ENCODE measurements at places on chromosomes 1 and 21. TPM values are rescaled to one million over a fixed set of nuclear protein-coding genes. Genes with fewer than 3 reads are reported as not detected.

The FAM131C gene
- polyA plus RNA-seq = 0.64 TPM

GRCh38 chr1:9294405-9294773 is 1.7 kb downstream of the SPSB1 start:
- no peak for DNase-seq

DNA sequence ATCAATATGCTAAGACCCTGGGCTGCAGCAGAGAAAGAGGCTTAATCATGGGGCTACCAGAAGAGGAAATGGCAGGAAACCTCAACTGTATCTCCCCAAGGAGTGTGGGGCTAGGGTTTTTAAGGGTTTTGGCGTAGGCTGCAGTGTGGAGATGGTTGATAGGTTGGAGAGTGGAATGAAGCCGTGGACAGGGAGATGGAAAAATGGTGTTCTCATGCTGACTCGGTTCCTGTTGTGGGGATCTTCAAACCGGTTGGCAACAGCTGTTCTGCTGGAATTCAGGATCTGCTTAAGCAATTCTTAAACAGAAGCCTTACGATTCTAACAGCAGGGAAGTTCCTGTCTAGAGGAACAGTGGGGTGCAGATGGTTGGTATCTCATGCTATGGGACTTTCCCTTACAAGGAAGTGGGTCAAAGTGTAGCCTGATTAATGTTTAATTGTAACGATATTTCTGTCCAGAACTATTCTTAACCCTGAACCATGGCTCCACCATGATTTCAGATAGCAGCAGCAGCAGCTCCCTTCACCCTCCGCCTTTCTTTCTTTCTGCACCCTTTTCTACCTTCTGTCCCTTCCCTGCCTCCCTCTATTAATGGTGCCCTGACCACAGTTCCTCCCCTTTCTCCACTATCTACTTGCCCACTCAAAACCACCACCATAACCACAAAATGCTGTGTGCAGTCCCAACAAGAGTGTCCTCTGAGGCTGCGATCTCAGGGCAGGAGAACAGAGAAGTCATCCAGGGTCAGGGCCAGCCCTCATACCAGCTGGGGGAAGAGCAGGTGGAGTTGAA is 30.8 kb downstream of the RSPH1 start:
- no peak for DNase-seq

DNA sequence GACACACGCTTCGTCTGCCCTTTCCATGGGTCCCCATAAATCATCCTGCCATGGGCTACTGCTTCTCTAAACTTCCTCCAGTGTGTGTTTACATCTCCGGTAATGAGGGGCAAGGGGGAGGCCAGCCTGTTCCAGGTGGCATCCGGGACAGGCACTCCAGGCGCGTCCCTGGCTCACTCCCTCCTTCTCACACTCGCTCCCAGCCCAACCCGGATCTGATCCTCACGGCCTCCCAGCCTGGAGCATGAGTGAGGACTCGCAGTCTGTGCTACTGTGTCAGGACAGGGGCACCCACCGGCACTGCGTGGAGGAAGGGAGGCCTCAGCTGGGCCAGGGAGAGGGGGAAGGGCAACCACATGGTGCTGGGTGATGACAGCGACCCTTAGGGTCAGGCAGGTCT is 225.4 kb downstream of the TRABD2B start:
- no peak for DNase-seq

The TTC22 gene
- 5.1 TPM for polyA plus RNA-seq

The NPR1 gene
- polyA plus RNA-seq = not detected

The C4BPA gene
- not detected for polyA plus RNA-seq

The KCNJ9 gene
- not detected for polyA plus RNA-seq

The MYCL gene
- 5.1 TPM for polyA plus RNA-seq

DNA sequence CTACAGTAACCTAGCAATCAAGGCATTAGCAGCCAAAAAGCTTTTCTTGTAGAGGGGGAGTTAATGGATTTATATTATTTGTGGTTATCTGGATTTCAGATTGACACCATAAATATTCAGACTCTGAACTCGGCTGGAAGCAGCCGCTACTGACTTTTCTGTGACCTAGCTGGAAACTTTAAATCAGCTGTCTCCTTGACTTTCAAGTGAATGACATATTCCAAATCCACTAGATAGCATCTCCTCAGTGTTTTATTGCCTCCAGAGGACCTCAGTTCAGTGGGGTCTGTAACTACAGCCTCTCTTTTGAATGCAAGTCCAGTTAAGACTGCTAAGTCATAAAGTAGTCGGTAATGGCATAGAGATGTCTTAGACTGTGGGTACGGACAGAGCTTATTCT is 448.5 kb downstream of the NUF2 start:
- DNase-seq = no peak

The SPTA1 gene
- not detected for polyA plus RNA-seq

The PLA2G5 gene
- not detected for polyA plus RNA-seq

DNA sequence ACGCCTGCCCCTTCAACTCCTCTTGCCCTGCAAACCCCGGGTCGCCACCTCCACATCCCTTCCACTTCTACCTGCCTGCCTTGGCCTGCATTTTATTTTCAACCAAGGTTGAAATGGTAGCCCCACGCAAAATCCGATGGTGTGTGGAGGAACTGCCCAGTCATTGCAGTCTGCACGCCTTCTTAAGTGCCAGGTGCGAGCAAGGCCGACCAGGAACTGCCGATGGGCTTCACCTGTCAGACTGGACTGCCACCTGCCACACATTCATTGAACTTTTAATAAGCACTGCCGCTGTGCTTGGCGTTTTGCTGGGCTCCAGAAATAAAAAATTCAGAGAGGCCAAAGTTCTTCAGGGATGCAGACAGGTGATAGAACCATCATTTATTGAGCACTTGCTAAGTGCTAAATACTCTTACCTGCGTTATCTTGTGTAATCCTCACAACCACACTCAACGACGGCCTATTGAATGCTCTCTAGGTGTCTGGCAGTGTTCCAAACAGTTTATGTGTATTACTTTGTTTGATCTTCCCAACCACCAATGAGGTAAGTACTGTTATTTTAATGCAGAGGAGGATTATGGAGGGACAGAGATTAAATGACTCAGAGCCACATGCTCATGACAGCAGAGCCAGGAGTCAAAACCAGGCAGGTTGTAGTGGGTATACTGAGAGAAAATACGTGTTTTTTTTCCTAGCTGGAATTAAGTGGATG is 36.2 kb downstream of the CACHD1 start:
- DNase-seq = no peak

The PLA2G2F gene
- polyA plus RNA-seq = 0.26 TPM

The KLF17 gene
- not detected for polyA plus RNA-seq

The TNFSF18 gene
- 0.69 TPM for polyA plus RNA-seq

The CELA2A gene
- not detected for polyA plus RNA-seq

GRCh38 chr1:115242543-115242942 is 95.5 kb downstream of the NGF start:
- no peak for DNase-seq

DNA sequence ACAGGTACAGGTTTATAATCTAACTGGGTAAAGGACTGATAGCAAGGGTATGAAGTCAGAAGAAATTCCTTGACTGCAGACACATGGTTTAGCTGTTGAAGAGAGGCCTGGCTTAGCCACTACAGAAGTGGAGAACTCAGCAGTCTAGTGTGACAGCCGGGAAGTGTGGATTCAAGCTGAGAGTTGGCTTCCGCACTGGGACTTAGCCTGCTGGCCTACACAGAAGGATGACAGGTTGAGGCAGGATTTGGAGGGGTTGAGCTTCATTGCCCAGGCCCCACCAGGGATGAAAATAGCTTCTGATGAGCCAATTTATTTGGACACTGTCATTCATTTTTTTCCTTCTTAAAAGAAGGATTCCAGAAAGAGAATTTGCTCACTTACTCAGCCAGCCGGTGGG is 284.4 kb downstream of the PCP4 start:
- DNase-seq = no peak

DNA sequence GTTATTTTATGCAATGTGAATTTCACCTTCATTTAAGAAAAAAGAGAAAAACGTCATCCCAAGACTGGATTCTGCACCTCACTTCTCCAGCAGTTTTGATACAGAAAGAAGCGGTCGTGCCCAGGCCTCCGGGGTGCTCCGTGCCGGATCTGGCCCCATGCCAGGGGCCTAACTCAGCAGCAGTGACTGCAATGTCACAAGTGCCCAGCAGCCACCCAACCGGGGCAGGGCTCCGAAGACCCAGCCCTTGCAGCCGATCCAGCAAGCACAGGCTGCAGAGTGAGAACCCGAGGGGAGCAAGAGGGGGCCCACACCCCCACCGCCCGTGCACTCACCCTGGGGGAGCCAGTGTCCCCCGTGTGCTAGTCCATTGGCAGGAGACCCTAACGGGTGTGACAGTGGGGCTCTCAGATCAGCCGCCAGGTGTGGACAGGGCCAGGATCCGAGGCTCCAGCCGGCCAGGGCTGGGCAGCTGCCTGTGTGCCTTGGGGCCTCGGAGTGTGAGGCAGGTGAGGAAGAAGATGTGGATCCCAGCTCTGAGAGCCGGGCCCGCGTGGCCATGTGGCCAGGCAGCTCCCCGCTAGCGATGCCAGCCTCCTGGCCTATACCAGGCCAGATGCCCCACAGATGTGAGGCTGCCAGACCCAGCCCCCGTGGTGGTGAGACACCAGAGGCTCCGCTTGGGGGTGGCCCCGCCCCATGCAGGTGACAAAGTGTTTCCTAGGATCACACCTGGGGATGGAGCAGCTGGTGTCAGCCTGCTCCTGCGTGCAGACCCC is 60.6 kb downstream of the MEGF6 start:
- no peak for DNase-seq

Data from keratinocyte (primary cell).